ENCODE measurements at places on chromosomes 6 and 20. TPM values are rescaled to one million over a fixed set of nuclear protein-coding genes. Genes with fewer than 3 reads are reported as not detected.

Gene BPIFB1
- total RNA-seq = not detected

Gene MCM3
- total RNA-seq = 101 TPM

Gene CLVS2
- not detected for total RNA-seq

Gene CPNE5
- 9.3 TPM for total RNA-seq

Gene SPATS1
- total RNA-seq = not detected

Gene SRSF12
- under 0.01 TPM for total RNA-seq

Gene MYMX
- not detected for total RNA-seq

Gene SIRPD
- not detected for total RNA-seq

All from thoracic aorta endothelial cell (primary cell).